KG1 (cell line): ENCODE measurements at places on chromosomes 7 and 10.

- DNase-seq: no peak
These were observed 45.2 kb upstream of the SPOCK2 start for GRCh38 chr10:72133517-72133916.

GRCh38 chr7:137266764-137267163, 76.8 kb downstream of the PTN start:
- DNase-seq: no peak

- no peak for DNase-seq
These were observed 56.9 kb downstream of the SAMD9 start for GRCh38 chr7:93060865-93061264.

DNA sequence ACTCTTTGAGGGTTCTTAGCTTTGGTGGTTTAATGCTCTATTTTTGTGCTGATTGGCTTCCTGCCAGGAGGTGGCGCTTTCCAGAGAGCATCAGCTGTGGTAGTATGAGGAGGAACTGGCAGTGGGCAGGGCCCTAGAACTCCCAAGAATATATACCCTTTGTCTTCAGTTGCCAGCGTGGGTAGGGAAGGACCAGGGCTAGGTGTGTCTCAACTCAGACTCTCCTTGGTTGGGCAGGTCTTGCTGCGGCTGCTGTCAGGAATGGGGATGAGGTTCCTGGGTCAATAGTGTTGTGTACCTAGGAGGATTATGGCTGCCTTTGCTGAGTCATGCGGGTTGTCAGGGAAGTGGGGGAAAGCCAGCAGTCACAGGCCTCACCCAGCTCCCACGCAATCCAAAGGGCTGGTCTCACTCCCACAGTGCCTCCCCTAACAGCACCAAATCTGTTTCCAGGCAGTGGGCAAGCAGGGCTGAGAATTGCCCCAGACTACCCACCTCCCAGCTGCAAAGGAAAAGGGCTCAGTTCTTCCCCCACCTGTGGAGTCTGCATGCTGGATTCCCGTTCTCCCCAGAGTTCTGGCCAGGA, 191.5 kb downstream of the PHTF2 start:
- no peak for DNase-seq

GRCh38 chr10:34918776-34919315, 103.8 kb upstream of the PARD3 start:
- DNase-seq: no peak

GRCh38 chr7:138287549-138287948, 172.5 kb upstream of the TRIM24 start:
- no peak for DNase-seq

- no peak for DNase-seq
These were observed 4.8 kb upstream of the NT5C2 start for GRCh38 chr10:103197903-103198302.

- no peak for DNase-seq
These were observed 715.2 kb upstream of the GRM3 start for GRCh38 chr7:85928500-85928899.
